ENCODE measurements at places on chromosomes 3 and 15.

GRCh38 chr3:134419214-134419959, 45.1 kb upstream of the AMOTL2 start:
- no peak for DNase-seq

DNA sequence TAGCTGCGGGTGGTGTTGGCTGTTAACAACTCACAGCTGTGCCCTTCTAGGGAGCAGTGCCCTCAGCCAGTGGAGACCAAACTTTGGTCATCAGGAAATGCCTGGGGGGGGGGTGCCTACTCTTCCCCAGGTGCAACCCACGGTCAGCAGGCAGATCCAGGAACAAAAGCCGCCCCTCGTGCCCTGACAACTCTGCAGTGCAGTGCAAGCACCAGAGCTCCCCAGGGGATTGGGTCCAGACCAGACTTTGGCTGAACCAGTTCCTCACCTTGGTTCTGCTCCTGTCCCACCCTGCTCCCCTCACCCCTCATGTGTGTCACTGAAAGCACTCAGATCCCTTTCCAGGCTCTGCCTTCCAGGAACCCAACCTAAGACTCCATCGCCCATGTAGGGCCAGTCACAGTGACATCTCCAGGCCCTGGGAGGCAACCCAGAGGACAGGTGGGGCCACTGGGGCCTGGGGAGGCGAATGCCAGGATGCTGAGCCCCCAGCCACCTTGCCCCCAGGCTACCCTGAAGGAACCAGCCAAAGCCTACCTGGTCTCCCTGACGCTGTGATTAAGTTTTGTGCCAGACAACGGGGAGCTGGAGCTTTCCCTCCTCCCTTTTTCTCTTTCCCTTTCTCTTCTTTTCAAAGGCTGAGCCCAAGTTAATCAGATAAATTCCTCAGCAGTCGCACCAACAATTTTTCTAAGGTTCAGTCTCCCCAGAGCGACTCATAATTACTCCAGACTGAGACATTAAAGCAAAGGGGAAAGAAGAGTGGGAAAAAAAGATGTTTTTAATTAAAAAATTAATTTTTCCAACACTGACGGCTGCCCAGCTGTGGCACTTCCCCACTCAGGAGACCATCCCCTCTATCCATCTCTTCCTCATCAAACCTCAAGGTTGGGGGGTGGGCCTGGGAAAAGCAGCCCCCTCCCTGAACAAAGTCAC, 207.5 kb upstream of the LINGO1 start:
- no peak for DNase-seq

DNA sequence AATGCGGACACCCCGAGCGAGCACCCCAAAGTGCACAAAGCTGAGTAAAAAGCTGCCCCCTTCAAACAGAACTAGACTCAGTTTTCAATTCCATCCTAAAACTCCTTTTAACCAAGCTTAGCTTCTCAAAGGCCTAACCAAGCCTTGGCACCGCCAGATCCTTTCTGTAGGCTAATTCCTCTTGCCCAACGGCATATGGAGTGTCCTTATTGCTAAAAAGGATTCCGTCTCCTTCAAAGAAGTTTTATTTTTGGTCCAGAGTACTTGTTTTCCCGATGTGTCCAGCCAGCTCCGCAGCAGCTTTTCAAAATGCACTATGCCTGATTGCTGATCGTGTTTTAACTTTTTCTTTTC, 5.3 kb downstream of the BHLHE40 start:
- DNase-seq, result no peak

- DNase-seq, result no peak
Observed at GRCh38 chr15:48614051-48614450, 31.5 kb downstream of the FBN1 start.

DNA sequence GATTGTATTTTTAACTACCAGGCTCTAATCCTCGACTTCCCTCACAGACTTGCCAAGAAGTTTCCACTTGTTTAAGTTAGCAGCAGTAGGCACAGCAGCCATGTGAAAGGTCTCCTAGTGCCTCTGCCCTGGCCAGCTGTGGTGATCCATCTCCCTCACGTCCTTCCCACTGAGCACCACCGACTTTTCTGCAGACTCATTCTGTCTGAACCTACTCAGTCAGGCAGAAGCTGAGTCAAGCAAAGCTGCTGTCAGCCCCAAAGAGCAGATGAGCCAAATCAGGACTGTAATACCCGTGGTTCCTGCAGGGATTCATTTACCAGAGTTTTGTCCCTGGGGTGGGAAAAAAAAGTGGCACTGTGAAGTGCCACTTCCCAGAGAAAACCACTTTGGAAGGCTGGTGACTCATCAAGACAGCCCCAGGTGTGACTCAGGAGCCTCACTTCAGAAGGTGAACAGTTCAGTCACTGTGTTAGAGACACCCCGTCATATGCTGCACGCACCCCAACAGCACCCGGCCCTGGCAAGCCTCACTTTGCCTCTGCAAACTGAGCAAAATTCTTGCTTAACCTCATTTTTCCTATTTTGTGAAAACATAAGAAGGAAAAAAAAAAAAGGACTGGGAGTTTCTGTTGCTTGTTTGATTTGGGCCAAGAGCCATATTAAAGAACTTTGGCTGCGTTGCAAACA, 76.0 kb downstream of the WWTR1 start:
- peak; percentile 88 for DNase-seq

DNA sequence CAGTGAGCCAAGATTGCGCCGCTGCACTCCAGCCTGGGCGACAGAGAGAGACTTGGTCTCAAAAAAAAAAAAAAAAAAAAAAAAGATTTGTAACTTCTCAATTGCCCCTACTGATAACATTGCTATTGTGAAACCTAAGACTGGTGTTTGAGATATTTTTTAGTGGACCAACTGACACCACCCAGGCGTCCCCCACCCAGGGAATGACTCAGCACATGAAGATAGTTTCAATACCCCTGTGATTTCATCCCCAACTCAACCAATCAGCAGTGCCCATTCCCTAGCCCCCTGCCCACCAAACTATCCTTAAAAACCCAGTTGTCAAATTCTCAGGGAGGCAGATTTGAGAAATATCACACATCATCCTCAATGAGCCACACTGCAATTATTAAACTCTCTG, 76.9 kb downstream of the TTBK2 start:
- DNase-seq, result no peak

GRCh38 chr3:128554100-128554464, 61.1 kb upstream of the GATA2 start:
- DNase-seq, result peak; percentile 68

- DNase-seq, result peak; percentile 64
Observed at GRCh38 chr15:63420333-63420747, 38.7 kb upstream of the CA12 start.

- DNase-seq, result peak; percentile 25
Observed at GRCh38 chr3:154421083-154421482, 8.9 kb downstream of the GPR149 start.

GRCh38 chr3:189169728-189170127, 2.0 kb upstream of the TPRG1 start:
- peak; percentile 1 for DNase-seq

DNA sequence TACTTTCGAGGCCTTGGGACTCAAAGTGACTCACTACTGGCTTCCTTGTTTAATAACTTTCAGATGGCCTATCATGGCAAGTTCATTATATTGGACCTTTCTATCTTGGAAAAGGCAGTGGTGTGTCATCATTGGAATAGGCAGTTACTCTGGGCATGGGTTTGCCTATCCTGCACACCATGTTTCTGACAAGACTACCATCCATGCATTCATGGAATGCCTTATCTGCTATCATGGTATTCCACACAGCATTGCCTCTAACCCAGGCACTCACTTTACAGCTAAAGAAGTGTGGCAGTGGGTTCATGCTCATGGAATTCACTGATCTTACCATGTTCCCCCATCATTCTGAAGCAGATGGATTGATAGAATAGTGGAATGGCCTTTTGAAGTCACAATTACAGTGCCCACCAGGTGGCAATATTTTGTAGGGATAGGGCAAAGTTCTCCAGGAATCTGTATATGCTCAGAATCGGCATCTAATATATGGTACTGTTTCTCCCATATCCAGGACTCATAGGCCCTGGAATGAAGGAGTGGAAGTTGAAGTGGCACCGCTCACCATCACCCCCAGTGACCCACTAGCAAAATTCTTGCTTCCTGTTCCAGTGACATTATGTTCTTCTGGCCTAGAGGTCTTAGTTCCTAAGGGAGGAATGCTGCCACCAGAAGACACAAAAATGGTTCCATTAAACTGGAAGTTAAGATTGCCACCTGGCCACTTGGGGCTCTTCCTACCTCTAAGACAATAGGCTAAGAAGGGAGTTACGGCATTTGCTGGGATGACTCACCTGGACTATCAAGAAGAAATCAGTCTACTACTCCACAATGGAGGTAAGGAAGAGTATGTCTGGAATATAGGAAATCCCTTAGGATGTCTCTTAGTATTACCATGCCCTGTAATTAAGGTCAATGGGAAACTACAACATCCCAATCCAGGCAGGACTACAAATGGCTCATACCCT, 1161.4 kb downstream of the SI start:
- no peak for DNase-seq

GRCh38 chr15:69304182-69304545, 5.5 kb downstream of the PAQR5 start:
- DNase-seq, result peak; percentile 85

DNA sequence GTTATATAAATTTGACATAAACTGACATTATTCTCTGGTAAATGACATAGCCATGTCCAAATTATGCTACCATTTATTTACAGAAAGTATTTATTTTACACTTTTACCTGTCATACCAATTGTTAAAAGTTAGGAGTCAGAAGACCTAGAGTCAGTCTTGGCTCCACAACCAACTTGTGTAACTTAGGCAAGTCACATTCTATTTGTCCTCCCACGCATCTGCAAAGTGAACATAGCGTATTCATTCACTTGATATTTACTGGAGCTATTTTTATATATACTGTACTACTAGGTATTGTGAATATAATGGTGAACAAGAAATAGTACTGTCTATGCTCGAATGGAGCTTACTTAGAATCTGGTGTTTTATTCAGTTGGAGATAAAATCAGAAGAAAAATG, 78.7 kb downstream of the ZNF280D start:
- no peak for DNase-seq

DNA sequence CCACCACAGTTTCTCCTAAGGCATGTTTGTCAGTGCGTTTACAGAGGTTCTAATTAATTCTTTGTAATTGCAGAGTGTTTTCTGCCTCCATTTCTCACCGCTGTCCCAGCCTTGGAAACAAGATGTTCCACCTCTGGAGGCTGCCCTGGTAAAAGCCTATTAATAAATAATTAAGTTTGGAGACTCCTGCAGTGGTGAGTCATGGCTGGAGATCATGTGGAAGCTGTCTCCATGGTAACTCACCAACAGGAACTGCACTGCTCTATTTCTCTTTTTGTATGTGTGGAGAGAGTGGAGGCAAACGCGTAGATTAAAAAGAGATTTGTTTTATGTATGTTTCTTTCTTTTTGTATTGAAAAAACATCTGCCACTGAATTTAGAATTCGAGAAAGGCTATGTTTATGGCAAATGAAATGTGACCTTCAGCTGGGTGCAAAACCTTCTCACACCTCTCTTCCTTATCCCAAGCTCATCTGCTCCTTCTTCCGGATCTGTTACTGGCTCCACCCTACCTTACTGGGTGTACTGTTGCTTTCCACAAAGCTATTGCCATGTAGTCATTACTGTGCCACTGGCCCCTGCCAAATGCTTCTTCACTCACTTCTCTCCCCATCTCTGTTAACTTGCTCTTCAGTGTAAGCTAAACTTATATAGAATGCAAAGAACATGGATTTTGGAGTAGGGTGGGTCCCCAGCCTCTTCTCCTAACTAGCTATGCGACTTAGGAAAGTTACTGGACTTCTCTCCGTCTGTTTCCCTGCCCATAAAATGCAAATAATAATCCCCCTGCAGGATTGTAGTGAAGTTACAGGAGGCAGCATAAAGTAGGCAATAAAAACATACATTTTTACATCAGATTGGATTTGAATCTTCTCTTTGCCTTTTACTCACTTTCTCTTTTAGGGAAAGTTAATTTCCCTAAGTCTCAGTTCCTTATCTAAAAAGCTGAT, 778.5 kb downstream of the NTRK3 start:
- peak; percentile 82 for DNase-seq

- no peak for DNase-seq
Observed at GRCh38 chr15:69436951-69437350, 15.7 kb upstream of the RPLP1 start.

GRCh38 chr3:45690336-45691035, 1.3 kb downstream of the SACM1L start:
- DNase-seq, result peak; percentile 30

GRCh38 chr15:25797035-25797434, 66.1 kb downstream of the ATP10A start:
- no peak for DNase-seq

GRCh38 chr15:57309856-57310760, 66.2 kb upstream of the CGNL1 start:
- DNase-seq, result no peak

Measured in EH (cell line).